ENCODE measurements at places on chromosomes 5 and 9. TPM values are rescaled to one million over a fixed set of nuclear protein-coding genes. Genes with fewer than 3 reads are reported as not detected.
A peak's percentile ranks its signal among the peaks of the same experiment; 100 is the strongest.

SHOC1 gene
- total RNA-seq, result not detected

DNA sequence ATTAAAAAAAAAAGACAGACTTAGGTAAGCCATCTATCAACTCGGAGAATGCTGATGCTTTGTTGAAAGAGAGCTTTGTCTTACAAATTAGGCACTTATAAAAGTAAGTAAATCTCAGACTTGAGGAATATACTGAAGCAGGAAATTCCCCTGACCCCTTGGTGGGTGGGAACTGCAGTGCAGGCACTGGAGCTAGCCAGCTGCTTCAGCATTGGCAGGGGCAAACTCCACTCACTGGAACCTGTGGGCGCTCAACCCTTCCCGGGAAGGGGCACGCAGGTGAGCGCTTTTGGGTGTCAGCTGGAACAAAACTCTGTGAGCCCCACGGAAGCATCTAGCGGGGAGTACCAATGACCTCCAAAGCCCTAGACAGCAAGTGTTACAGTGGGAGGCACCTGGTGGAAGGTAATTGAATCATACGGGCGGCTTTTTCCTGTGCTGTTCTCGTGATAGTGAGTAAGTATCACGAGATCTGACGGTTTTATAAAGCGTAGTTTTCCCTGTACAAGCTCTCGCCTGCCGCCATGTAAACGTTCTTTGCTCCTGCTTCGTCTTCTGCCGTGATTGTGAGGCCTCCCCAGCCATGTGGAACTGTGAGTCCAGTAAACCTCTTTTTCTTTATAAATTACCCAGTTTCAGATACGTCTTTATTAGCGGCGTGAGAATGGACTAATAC lies 628.0 kb upstream of the CDH18 start:
- no peak for DNase-seq

SLC6A19 gene
- not detected for total RNA-seq

CEL gene
- not detected for total RNA-seq

DNA sequence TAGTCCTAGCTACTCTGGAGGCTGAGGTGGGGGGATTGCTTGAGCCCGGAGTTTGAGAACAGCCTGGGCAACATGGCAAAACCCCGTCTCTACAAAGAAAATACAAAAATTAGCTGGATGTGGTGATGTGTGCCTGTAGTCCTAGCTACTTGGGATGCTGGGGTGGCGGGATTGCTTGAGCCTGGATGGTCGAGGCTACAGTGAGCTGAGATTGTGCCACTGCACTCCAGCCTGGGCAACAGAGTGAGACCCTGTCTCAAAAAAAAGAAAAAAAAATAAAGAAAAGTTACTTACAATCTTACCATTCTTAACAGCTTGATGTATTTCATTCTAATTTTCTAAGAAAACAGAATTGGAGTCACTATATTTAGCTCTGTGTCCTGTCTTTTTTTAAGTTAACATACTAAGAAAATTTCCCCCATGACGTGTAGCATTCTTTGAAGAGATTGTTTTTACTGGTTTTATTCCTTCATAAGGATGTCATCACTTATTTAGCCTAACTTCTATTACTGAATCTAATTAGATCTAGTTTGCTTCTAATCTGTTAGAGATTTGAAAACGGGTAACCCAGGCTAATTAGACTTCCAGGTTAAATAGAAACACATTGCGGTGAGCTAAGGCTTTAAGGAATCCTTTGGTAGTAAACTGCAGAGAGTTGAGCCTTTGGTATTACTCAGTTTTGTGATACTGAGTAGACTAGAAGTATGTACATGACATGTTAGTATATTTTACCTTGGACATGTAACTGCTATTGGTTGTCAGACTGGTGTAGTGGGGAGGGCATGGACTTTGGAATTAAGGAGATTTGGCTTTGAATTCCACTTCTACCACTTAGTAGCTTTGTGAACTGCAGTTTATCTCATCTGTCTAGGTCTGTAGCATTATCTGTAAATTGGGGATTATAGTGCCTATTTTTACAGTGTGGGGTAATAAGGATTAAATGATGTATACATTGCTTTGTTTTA lies 24.0 kb downstream of the HSPA4 start:
- DNase-seq, result no peak

- no peak for DNase-seq
These were observed 4.3 kb downstream of the SPATA24 start for GRCh38 chr5:139399501-139400121.

DNA sequence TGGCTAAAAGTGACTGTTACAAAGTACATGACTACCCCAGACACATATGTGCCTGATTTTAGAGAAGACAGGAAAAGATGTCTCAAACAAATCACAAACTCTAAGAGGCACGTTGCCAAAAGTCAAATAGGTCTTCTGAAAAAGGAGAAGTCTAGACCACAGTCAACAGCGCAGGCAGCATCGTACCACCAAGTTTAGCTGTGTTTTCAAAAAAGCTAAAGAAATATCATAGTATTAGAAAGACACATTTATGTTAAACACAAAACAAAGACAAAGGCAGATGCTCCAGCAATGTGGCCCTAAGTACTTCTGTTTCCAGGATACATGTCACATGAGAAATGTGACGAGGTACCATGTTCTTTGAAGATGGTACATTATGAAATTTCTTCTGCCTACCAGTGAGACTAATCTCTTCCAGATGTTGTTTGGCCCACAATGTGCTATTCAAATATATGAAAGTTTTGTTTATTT lies 43.5 kb downstream of the LPAR1 start:
- no peak for DNase-seq

GRCh38 chr5:65037831-65038815 lies 269.4 kb downstream of the CWC27 start:
- no peak for DNase-seq

DNA sequence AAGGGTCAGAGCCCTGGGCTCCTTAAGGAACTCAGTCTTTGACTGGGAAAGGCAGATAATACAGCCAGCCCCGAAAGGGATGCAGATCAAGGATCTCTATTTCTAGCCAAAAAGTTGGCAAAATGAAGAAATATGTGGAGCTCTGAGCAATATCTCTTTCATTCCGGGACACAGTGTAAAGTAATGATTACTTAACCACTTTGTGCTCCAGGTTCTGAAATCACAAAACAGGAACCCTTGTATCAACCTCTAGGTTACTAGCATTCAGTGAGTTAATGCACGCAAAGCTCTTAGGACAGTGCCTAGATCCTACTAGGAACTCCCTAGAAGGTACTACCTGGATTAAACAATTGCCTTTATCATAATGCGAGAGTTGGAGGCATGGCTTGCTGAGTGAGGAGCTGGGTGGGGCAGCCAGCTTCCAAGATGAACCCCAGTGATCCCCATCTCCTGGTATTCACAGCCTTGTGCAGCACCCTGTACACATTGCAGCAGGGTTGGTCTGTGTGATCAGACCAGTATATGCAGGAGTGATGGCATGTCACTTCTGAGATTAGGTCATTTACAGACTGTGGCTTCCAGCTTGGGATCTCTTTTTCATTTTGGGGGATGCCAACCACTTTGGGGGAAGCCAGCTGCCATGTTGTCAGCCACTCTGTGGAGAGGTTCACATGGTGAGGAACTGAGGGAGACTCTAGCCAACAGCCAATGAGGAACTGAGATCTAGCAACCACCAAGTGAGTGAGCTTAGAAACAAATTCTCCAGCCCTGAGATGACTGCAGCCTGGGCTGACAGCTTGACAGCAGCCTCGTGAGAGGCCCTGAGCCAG lies 103.1 kb upstream of the SLC44A1 start:
- no peak for DNase-seq

PAEP gene
- total RNA-seq, result not detected

CD180 gene
- total RNA-seq, result not detected

DNA sequence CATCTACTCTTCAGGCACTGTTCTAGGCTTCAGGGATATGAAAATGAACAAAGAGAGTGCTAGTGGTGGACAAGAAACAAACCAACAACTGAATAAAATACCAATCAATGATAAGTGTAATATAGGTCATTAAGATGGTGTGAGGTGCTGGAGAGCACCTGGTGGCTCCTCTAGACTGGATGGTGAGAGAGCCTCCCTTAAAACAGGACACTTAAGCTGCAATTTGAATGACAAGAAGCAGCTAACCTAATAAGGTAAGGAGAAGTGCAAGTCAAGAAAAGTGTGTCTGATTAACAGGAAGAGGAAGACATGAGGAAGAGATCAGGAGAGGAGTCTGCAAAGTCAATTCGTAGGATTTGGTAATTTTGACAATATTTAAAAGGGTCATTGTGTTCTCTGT lies 23.1 kb downstream of the JAKMIP2 start:
- no peak for DNase-seq

- no peak for DNase-seq
These were observed 35.8 kb upstream of the SPARC start for GRCh38 chr5:151722546-151722945.

MYORG gene
- 0.97 TPM for total RNA-seq

GRCh38 chr5:126826619-126827215 lies 49.8 kb downstream of the LMNB1 start:
- DNase-seq, result no peak

GRCh38 chr9:8668751-8669150 lies 869.2 kb upstream of the DMAC1 start:
- no peak for DNase-seq

GRCh38 chr5:150650021-150651006 lies 9.9 kb downstream of the SYNPO start:
- DNase-seq, result no peak

PHYKPL gene
- total RNA-seq, result 16.1 TPM

DNA sequence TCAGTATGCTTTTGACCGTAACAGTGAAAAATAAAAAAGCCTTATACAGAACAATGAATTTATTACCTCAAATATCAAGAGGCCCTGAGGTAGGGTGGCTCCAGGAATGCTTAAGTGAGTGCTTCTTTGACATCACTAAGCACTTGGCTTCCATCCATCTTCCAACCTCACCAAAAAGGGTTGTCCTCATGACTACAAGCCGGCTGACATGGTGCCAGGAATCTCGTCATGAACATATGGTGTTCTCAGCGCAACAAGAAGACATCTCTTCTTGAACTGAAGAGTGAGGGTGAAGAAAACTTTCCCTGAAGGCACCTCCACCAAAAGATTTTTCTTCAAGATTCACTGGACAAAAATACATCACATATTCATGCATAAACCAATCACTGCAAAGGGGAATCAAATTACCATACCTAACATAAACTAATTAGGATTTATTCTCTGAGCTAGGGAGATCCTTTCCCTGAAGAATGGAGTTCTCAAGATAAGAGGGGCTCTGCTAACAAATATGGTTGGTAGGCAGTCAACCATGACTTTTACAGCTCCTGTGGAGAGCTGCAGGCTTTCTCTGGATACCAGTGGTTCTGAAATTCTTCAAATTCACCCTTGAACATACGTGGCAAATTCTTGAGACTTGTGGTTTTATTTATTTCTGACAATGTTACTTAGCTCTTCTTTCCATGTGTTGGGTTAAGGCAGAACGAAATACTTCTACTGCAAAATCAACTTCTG lies 49.5 kb downstream of the AGXT2 start:
- no peak for DNase-seq

DNA sequence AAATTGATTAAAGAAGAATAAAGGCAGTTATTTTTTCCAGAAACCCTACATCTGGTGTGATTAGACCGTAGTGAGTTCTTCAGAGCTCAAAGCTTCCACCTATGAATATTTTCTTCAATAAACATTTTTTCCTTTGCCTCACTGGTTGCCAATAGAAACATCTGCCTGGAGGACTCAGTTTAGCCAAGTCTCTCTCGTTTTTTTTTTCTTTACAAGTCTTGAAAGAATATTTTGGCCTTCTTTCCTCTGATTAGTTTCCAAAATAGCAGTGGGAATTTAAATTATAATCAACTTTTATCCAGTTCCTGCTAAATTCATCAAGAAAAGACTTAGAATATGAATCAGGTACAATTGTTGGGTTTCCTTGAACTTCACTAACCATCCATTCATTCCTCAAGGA lies 897.5 kb downstream of the TLE1 start:
- DNase-seq, result no peak

DNA sequence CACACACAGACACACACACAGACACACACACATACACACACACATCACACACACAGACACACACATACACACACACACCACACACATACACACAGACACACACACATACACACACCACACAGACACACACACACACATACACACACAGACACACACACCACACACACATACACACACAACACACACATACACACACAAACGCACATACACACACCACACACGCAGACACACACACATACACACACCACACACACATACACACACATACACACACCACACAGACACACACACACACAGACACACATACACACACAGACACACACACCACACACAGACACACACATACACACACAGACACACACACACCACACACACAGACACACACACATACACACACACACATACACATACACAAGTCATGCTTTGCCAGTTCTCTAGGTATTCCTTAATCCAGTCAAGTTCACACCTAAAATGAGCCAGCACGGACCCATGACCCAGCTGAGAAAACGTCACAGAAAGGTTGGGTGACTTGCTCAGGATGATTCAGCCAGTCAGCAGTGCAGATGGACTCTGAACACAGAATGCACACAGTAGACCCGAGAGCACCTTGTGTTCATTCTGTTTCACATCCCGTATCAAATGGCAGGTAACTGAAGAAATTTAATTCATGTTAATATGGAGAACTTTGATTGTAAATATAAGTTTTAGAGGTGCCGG lies 746.4 kb downstream of the MTRR start:
- DNase-seq, result no peak

- no peak for DNase-seq
These were observed at the start of gene CDHR2 for GRCh38 chr5:176548967-176549444. Gene CDHR2 (plus strand): TSS chr5:176549342. CDS start chr5:176565353, 16,011 bp downstream.

DNA sequence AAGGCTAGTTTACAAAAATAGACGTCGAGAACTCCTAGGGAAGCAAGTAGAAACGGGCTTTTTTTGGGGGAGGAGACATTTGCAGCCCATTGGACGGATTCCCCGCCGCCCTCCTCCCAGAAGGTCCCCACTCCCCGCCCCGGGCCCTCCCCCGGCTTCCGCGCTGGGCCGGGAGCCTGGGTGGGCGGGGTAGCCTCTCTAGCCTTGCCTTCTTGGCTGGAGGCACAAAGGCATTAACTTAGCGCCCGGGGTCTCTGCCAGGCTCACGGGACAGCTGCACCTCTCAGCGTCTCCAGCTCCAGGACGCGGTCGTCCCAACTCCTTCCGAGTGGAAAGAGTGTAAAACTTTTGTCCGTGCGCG lies at the start of gene DMRTA1:
TSS of gene DMRTA1 (plus strand) at position 236 of the 361 bp plus-strand sequence. CDS start 242 bp downstream, outside the sequence.
- DNase-seq, result peak; percentile 62
